ENCODE measurements at places on chromosomes 2 and 18. TPM values are rescaled to one million over a fixed set of nuclear protein-coding genes. Genes with fewer than 3 reads are reported as not detected.

DNA sequence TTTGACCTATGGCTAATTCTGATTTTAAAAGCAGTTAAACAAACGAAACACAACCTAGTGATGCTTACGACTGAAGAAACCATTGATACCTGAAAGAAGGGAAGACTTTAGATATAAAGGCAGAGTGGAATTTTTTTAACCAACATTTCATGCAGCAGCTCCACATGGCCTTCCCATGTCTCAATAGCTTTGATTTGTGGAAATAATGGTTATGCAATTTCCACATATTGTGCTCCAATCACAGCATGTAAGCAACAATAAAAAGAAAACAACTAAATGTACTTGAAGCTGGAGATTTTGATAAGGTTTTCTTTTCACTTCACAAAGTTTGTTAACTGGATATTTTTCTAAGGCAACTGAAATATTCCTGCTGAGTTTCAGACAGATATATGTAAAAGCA, 82.0 kb upstream of the SLC39A10 start:
- DNase-seq, result no peak

DNA sequence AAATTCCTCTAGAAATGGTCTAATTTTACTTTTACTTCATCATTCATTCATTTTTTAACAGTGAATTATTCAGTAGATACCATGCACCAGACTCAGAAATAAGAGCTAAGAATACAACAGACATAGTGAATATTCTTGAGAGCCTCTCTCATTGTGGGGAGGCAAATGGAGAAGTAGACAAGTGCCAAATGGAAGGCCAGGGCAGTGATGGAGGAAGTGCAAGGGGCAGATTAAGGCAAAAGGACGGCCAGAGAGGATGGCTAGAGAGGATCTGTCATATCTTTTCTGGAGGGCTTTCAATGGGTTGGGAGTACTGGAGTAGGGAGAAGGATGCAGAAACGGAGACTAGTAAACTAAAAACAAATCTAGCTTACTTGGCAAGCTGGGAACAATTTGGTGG, 19.0 kb upstream of the RMDN2 start:
- DNase-seq, result no peak

GRCh38 chr2:210429403-210430137, 47.0 kb downstream of the LANCL1 start:
- DNase-seq, result no peak

Gene MRO
- 0.63 TPM for total RNA-seq

GRCh38 chr2:147374423-147374811, 470.4 kb upstream of the ACVR2A start:
- no peak for DNase-seq

Gene ABCG8
- not detected for total RNA-seq

- no peak for DNase-seq
Measured at GRCh38 chr18:33960417-33960816, 264.3 kb downstream of the NOL4 start.

- DNase-seq, result no peak
Measured at GRCh38 chr18:7447318-7448028, 119.6 kb upstream of the PTPRM start.

GRCh38 chr2:73859721-73860586, 31.2 kb downstream of the STAMBP start:
- DNase-seq, result no peak

- DNase-seq, result no peak
Measured at GRCh38 chr18:36128530-36128870, 640 bp downstream of the SLC39A6 start.

Gene SIX3
- 0.90 TPM for total RNA-seq

- no peak for DNase-seq
Measured at GRCh38 chr18:58536534-58537271, 92.2 kb downstream of the ALPK2 start.

DNA sequence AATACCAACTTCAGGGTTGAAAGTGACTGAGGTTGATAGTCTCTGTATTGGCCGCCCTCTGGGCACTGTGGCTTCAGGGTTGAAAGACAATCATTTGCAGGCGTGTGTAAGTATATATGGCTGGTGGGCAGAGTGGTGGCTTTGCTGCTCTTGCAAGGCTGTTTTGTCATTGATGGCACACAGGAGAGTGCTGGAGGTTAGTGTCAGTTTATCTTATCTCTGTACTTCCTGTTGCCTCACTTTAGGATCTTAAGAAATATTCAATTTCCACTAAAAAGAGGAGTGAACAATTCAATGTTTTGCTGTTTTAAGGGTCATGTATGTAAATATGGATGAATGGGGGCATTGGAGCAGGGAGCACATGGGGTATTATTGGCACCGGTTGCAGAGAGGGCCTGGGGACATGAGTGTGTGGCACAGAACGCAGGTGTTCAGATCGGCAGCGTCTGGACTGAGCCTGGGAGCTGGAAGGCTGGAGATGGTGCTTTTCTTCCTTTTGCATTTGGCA, 51.5 kb downstream of the NCK2 start:
- no peak for DNase-seq

- peak; percentile 26 for DNase-seq
Measured at GRCh38 chr2:32622570-32623310, 5.1 kb upstream of the TTC27 start.

DNA sequence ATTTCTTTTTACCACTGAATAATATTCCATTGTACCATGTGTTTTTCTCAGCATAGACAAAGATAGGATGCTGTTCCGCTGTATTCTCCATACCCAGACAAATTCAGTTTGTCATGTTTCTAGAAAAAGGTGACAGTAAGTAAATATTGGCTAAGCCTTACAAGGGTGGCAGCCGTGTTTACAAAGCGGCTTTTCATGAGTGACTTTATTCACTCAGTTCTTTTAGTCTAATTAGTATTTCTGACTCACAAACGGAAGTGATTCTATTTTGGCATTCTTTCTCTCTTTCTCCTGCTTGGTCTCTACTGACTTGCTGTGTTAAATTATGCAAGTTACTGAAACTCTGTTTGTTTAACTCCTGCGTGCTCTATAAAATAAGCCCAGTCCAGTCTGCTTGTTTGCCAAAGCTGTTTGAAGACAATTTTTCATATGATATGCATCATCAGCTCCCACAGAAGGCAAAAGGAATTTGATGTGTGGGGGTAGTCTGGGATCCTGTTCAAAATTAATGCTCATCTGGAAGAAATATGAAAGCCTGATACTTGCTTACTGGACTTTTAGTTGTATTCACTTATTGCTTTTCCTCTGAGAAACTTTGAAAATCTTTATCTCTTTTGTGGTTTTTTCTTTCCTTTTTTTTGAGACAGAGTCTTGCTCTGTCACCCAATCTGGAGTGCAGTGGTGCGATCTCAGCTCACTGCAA, 2.3 kb upstream of the PLEKHH2 start:
- DNase-seq, result no peak

GRCh38 chr2:162769066-162769465, 69.5 kb downstream of the KCNH7 start:
- DNase-seq, result no peak

DNA sequence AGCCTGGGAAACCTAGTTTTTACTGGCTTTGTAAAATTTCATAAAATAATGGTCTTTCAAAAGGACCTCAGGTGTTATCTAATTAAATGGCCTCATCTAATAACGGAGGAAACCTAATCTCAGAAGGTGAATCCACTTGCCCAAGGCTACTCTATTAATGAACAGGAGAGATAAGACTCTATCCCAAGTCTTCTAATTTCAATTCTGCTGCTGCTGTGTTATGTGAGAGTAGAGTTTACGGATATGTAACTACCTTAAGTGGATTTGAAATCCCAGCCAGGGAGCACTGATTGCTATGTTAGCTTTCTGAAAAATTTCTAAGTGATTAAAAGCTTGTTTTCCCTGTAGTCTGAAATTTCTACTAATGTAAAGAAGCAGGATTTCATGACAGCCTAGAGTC, 17.2 kb upstream of the ADCY3 start:
- DNase-seq, result no peak

DNA sequence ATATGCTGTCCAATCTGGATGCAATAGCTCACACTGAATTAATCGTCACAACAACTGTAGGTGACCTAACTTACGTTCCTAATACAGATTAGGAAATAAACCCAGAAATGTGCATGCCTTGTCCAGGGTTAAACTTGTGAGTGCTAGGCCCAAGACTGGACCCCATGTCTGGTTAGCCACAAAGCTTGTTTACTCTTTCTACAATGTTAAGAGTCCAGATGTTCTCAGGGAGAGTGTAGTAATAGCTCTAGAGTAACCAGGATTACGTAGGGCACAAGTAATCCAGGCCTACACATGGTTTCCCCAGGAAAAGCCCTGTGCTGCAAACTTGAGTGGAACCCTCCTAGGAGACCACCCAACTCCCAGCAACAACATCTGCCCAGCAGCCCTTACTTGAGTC, 26.2 kb downstream of the TRIB2 start:
- no peak for DNase-seq

Measured in tibial nerve (tissue), 4 donors.